SJCRH30 (cell line): ENCODE measurements at places on chromosomes 2 and 18.
A peak's percentile ranks its signal among the peaks of the same experiment; 100 is the strongest.

DNA sequence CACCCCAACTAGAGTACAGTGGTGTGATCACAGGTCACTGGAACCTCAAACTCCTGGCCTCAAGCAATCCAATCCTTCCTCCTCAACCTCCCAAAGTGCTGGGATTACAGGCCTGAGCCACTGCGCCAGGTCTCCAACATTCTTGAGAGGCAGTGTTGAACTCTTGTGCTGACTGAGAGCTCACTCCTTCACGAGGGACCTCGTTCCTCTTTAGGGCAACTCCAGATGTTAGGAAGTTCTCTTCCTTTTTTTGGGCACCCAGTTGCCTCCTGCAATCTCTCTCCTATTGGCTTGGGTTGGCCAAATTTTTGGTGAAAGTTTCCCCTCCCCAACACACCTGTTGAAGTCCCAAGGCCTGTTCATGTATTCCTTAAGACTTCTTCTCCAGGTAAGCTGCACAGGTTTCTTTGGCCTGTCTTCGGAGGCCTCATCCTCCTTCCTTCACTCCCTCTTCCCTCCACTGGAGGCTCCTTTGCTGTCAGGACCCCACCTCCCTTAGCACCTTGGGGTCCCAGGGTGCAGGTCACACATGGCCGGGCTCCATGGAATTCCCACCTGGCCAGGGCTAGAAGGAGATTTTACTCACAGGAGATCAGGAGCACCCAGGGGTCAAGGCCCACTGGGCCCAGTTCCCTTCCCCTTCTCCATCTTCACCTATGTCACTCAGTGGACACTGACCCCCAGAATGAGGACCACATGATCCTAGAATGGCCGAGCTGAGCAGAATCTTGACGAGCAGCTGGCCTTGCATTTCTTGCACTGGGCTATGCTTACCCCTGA lies 94.6 kb upstream of the SMAD2 start:
- no peak for DNase-seq

GRCh38 chr2:155830817-155831579 lies 501.5 kb downstream of the NR4A2 start:
- peak; percentile 24 for DNase-seq

- DNase-seq, result no peak
Measured at GRCh38 chr2:56648802-56649201, 465.0 kb downstream of the CCDC85A start.

GRCh38 chr2:232363784-232364615 lies 14.6 kb upstream of the ALPP start:
- no peak for DNase-seq
